SK-N-SH treated with all-trans-retinoic acid at 6 μM for 48 hours (cell line): ENCODE measurements at places on chromosomes 1 and 21.

DNA sequence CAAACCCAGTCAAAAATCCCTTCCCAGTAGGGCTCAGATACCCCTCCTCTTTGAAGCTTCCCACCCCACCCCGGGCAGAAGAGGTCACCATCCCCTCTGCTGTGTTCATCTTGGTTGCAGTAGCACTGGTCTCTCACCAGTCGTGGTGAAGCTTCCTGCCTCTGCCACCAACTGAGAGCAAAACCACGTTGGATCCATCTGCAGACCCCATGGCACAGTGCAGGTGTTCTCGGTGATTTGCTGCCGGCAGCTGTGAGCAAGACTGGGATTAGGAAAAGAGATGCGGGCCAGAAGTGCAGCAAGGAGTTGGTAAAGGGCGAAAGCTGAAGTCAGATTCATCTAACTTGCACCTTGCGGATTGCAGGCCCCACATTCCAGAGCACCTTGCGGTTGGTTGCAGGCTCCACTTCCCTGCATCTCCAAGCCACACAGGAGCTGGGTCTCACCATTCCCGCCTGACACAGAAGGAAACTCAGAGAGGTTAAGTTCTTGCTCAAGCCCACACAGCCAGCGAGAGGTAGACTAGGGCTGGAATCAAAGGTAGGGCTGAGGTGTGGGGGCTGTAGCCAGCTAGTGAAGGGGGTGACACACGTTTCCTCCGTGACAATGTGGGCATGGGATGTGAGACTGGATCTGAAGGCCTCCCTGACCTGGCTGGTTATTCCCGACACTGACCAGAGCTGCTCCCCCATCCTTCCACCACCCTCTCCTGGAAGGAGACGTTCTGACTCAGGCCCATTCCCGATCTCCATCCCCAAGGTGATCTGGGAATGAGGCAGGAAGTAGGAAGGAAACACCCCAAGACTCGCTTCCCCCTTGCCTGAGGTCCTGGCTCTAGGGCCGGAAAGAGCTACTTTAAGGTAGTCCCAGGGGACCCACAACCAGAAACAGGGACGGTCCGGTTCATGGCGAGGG lies 3.3 kb upstream of the FAM110D start:
- no peak for ATAC-seq

GRCh38 chr1:108556499-108556898 lies 3.4 kb upstream of the EEIG2 start:
- ATAC-seq, result no peak

DNA sequence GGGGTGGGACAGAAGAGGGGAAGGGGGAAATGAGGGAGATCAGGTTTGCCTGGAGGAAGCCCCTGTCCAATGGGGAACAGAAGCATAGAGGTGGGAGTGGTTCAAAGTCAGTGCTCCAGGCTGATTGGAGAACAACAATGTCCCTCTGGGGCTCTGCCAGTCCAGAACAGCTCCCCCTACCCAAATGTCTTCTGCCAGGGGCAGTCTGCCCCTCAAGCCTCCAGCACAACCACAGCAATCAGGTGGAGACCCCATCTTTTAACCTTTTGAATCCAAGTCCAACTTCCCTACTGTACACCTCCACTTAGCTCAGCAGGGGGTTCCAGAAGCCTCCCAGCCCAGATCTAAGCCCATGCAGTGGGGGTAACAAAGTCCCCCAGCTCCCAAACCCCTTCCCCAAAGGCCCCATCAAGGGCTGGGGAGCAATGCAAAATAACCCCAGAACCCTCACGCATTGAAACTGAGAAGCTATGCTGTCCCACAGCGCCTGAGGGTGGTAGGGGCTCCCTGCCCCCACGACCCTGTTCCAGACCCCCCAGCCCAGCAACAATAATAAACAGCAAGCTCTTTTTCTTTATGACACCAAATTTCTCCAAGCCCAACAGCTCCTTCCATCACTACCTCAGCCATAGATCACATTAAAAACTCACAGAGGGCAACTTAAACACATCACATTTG lies 3.3 kb downstream of the AHDC1 start:
- peak; percentile 17 for ATAC-seq

DNA sequence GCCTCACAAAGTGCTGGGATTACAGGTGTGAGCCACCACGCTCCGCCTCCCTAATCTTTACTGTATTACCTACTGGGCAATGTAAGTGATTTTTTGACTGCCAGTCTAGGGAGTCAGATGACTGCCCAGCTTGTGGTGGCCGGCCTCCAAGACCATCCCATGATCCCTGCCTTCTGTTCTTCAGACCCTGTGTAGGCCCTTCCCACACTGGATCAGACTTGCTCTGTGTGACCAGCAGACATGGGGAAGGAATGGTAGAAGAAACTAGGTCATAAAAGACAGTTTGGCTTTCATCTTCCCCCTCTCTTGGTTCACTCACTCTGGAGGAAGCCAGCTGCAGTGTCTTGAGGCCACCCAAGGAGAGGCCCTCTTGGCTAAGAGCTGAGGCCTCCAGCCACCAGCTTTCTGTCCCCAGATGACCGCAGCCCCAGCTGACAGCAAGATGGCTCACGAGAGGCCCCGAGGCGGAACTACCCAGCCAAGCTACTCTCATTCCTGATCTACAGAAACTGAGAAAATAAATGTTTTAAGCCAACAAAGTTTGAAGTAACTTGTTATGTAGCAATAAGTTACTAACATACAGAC lies 14.5 kb upstream of the CBR3 start:
- ATAC-seq, result no peak

DNA sequence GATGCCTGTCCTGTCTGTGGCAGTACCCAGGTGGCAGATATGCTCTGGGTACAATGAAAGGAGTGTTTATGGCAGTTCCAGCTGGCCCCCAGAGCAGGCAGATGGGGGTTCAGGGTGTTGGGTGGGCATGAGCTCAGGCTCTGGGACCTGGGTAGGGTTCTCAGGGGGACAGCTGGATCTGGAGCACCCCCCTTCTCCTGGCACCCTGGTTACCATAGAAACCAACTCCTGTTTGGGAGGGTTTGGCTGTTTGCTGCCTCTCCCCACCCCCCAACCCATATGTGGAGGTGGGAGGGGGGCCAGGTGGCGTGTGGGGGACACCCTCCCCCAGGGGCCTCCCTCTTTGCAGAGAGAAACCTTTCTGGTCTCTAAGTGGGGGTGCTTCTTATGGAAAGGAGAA lies 7.1 kb downstream of the FOXO6 start:
- ATAC-seq, result no peak

- no peak for ATAC-seq
Measured at GRCh38 chr1:30329263-30329753, 394.1 kb downstream of the MATN1 start.

DNA sequence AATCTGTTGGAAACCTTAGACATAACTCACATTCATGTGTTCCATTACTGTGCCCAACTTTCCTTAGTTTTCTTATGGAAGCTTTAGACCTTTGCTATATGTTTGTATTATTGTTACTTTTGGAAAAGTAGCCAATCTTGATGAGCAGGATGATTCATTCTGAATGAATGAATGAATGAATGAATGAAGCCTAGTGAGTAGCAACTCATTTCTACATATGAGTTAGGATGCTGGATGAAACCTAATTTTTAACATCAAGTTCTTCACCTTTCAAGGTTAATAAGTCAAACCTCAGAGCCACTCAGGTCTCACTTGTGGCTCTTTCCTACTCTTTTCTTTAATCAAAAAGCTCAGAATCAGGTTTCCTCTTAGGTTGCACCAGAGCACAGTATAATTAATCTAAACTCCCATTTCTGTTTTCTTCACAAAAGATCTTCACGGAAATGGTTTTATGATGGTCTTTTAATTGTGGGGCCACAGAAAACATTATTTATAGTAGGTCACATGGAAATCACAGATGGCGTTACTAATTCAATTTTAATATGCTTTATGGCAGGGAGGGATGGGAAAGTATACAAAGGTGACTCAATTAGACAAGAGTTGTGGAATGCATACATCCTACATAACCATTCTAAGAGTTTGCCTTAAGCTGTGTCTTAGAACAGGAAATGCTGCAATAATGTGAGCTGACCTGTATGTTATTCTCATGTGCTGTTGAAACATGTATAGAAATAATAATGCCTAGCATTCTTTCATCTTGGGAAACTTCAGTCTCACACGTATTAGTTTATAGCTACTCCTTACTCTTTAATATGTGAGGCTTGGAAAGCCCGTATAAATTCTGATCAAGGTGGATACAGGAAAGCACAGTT lies 4.5 kb upstream of the DDX59 start:
- no peak for ATAC-seq
